ENCODE measurements at places on chromosomes 2 and 18.

- DNase-seq = peak; percentile 9
Measured at GRCh38 chr2:97747285-97747684, 33.9 kb downstream of the ZAP70 start.

DNA sequence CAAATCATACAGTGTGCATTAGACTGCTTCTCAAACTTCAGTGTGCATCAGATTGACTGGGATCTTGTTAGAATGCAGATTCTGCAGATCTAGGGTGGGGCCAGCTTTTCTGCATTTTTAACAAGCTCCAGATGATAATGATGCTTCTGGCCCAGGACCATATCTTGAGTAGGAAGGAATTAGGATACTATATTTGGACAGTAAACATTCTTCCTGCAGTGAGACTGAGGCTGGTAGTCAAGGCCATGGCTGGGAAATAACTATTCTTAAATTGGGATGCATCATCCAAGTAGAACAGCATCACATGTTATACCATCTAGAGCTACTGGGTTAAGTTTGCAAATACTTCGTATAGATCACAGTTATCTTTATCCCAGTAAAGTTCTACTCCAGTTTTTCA lies 28.4 kb upstream of the ARMC9 start:
- DNase-seq = no peak

DNA sequence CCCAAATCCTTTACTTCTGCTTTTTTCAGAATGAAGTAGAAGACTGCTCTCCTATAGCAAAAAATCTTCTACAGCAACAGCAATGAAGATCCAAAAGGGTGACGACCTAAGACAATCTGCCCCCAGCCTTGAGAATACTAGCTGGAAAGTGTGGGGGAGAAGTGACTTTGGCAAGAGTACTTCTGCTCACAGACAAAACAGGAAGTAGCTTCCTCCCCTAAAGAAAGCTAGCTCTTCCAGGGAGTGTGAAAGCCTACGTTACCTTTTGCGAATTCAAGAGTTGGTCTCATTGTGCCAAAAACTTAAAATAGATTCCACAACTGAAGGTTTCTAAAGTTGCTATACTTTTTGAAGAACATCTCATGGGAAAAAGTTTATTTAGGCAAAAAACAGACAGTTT lies 1069.2 kb upstream of the CHAC2 start:
- DNase-seq = no peak

GRCh38 chr2:64454386-64455332 lies 697 bp downstream of the LGALSL start:
- DNase-seq = peak; percentile 79

DNA sequence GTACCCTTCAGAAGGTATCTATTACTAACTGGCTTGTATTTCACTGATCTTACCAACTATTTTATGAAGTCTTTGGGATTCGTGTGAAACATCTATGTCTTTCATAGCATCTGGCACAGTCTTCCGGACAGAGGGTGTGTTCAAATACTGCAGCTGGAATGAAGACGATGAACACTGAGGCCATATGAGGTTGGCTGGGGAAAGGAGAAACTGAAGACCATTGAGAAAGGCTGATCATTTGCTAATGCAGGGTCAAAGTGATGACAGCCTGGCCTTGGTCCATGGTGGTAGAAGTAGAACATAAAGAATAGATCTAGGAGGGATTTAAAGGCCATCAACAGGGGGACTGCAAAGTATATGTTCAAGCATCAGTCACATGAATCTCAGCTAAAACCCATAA lies 132.7 kb downstream of the CCBE1 start:
- DNase-seq = no peak

DNA sequence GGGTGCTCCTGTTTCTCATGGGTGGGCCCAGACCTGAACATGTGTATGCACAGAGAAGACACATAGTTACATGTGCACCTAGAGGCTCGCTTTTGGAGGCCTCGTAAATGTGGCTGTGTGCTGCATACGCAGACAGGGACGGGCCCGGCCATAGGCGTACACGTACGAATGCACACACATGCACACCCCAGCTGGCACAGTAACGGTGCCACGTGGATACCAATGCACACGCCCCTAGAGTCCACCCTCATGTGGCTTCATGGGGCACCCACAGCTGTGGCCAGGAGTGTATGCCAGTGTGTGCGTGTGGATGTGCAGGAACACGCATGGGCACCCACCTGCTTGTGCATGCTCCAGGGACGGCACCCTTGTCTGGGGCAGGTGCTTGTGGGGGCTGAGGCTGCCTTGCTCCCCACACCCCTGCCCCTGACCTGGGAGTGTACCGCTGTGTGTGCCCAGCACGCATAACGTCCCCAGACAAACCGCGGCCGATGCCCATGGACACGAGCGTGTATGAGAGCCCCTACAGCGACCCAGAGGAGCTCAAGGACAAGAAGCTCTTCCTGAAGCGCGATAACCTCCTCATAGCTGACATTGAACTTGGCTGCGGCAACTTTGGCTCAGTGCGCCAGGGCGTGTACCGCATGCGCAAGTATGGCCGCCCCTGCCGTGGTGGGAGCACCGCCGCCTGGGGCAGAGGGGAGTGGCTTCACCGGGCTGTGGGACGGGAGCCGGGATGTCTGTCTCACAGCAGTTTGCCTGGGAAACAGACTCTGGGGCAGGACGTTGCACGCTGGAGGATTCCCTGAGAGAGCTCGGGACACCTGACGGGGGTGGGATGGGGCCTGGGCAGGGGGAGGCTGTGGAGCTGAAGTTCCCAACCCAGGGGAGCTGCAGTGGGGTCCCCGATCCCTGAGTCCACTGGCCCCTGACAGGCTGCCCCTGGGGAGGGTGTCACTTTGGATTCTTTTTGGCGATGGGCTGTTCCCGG lies 21.0 kb downstream of the ZAP70 start:
- DNase-seq = peak; percentile 12

DNA sequence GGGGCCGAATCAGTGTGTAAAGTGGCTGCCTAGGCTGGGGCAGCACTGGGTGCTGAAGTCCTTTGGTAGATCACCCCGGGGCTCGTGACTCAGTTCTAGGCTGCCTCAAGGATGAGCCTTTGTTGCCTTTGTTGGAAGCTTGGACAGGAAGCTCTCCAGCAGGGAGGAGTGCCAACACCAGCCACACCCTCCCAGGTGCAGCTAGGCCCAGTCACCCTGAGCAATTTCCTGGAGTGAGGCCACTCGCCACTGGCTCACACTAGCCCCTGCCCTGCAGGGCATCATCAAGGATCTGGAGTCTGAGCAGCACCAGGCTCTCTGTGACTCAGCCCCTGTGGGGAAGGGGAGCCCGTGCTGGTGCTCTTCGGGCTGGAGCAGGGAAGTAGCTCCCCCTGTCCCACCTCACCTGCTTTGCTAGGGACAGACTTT lies 6.7 kb upstream of the SDC1 start:
- peak; percentile 19 for DNase-seq

GRCh38 chr2:234111523-234111922 lies 61.0 kb downstream of the SPP2 start:
- DNase-seq = no peak

- no peak for DNase-seq
Measured at GRCh38 chr2:178834086-178834485, 26.9 kb upstream of the TTN start.

- DNase-seq = no peak
Measured at GRCh38 chr2:96502891-96503636, 2.1 kb downstream of the NEURL3 start.

DNA sequence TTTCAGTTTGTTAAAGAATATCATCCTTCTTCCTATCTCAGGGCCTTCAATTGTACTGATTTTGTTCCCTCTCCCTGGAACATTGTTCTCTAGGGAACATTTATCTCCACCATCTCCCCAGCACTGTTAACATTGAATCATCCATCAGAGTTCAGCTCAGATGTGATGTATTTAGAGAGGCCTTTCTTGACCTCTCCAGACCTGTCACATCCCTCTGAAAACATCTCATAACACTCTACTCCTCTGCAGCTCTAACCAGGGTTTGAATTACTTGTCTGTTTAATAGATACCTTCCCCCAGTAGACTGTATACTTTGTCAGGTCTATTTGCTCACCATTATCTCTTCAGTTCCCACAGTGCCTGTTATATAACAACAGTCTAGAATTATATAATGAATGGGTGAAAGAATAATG lies 98.6 kb downstream of the GALNT1 start:
- no peak for DNase-seq

DNA sequence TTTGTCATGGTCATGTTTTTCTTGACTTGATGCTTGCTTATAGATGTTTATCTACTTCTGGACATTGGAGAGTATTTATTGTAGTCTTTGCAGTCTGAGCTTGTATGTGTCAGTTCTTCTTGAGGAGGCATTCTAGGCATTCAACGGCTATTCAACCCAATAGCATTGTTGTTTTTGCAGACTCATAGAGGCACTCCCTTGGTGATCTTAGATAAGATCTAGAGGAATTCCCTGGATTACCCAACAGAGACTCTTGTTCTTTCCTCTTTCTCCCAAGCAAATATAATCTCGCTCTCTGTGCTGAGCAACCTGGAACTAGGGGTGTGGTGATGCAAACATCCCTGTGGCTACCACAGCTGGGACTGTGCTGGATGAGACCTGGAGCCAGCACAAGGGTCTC lies 40.4 kb downstream of the SYT4 start:
- DNase-seq = no peak

DNA sequence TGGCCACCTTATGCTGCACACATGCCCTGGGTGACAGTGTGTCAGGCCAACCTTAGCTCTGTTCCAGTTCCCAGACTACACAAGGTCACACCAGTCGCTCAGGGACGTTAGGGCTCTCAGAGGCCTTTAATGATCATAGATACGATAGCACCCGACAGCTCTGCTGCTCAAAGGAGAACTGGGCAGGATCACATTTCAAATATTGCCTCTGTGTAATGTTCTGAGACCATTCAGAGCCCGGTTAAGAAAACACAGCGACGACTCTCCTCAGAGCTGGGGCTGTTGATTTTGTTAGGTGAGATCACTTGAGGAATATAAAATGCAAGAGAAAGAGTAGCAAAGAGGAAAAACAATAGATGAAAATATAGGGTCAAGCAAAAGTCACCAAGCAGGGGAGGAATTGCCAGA lies 166.6 kb upstream of the TANK start:
- no peak for DNase-seq

DNA sequence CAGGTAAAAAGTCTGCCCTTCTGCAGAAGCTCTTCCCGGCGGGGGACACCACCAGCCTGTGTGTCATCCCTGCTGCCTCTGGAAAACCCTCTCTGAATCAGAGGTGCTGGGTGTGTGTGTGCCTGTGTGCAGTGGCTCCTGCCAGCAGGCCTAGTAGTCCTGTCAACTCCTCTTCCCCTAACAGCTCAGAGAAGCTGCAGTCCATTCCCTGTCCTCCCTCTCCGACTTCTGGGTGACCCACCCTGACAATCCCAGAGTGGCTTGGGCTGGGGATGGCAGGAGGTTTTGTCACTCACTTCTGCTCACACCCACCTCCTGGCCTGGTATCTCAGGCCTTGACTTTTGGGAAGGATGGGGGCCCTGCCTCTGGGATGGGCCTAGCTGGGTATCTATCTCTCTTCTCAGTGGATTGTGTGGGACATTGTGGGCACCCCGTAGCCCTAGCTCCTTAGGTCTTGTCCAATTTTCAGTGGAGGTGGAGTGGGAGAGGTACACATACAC lies 2.3 kb downstream of the WNT10A start:
- DNase-seq = no peak

DNA sequence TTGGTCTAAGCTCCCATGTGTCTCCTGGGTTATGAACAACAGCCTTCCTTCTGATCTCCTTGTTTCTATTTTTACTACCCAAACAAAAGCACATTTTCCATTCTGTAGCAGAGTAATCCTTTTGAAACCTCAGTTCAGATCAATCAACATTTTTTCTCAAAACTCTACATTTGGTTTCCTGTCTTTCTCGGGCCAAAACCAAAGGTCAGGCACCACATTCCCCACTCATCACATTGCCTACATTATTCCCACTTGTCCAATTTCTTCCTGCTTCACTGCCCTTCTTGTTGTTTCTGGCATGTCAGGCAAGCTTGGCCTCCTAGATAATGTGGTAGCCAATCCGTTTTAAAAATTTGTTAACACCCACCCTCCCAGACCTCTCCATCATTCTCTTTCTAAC lies 196.8 kb downstream of the PPP1R1C start:
- DNase-seq = no peak

GRCh38 chr2:28334527-28334894 lies 58.1 kb upstream of the FOSL2 start:
- DNase-seq = no peak

DNA sequence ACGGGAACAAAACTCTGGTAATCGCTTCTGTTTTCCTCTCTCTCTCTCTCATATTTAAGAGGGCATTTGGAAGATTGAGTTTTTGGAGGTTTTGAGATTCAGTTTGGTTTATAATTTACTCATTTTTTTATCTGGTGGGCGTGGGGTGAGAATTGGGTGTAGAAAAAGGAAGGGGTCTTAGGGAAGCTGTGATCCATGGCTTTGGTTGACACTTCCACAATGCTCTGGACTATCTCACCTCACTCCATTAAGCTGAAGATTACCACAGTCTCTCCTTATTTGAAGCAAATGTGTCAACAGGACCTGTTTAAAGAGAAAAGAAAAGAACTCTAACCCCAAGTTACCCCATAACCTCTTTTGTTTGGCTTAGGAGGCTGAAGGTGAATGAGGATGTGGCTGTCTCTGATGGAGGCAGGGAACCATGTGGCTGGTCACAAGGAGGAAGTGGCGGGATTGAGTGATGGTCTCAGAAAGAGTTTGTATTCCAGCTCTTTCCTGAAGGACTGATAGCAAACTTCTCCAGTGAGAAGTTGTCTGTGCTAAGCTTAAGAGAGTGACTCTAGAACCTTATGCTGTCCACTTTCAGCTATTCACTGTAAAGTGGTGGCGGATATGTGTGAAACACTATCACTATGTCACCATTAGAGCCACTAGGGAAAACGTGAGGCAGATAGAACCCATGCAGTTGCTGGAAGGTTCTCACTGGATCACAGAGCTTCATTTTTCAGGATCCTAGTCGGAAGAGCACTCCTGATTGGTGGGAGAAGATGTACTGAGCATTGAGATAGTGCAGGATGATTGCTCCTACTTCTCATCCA lies 934 bp downstream of the ZNF804A start:
- DNase-seq = no peak

DNA sequence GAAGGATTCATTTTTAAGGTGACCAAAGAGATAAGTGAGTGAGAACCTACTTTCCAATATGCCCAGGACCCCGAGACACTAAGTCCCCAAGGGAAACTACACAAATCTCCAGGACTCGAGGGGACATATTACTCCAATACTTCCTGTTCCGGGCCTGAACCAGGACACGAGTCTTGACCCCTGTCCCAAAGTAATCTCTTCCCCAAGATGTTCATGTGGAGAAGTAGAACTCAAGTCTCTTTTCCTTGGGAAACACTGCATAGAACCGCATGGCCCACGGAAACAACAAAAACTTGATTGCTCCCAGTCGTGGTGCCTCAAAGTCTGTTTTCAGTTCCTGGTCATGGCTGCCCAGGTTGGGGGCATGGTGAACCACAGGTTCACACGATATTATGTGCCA lies 87.2 kb upstream of the ZEB2 start:
- no peak for DNase-seq

GRCh38 chr2:177693658-177694339 lies 301.2 kb downstream of the AGPS start:
- no peak for DNase-seq

- DNase-seq = no peak
Measured at GRCh38 chr2:202405798-202406197, 29.7 kb downstream of the BMPR2 start.

- no peak for DNase-seq
Measured at GRCh38 chr18:34729264-34729663, 19.2 kb downstream of the DTNA start.
